ENCODE measurements at places on chromosomes 2 and 18.

GRCh38 chr2:130824492-130825061 lies 12.1 kb upstream of the ARHGEF4 start:
- peak; percentile 25 for DNase-seq

DNA sequence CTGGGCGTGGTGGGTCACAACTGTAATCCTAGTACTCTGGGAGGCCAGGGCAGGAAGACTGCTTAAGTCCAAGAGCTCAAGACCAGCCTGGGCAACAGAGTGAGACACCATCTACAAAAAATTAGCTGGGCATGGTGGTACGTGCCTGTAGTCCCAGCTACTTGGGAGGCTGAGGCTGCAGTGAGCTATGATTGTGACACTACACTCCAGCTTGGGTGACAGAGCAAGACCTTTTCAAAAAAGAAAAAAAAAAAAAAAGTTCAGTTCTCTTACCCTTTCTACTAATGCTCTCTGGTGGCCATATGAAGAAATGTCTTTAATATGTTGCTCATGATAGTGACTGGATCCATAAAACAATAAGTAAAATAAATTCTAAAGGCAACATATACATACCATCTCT lies 14.9 kb downstream of the TYW5 start:
- DNase-seq, result no peak

DNA sequence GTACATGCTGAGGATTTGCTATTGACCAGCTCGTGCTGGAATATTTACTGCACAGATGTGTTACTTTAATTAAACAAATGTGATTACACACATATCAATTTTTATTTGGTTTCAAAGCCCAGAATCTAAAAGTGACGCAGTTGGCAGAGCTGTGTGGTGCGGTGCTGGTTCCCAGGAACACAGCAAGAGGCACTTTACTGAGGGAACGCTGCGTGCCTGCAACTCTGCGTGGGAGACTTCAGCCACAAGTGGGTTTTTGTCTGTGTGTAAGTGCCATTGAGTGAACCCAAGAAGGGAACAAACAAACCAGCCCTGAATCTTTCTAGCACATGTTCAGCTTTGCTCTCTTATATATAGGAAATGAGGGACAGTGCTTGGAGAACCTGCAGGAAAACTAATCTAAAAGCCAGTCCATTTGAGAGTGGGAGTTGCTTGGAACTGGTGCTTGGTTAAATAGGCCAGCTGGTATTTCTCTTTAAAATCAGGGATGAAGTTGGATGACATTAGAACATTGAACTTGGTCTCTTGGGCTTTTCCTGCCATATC lies 196.6 kb upstream of the CELF4 start:
- no peak for DNase-seq

DNA sequence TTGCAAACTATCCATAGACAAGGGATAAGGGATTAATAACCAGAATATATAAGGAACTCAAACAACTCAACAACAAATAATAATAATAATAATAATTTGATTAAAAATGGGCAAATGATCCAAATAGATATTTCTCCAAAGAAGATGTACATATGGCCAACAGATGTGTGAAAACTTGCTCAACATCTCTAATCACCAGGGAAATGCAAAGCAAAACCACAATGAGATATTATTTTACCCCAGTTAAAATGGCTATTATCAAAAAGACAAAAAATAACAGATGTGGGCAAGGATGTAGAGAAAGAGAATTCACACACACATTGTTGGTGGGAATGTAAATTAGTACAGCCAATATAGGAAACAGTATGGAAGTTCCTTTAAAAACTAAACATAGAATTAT lies 26.9 kb downstream of the DNAH7 start:
- no peak for DNase-seq

Measured in stimulated activated CD8-positive, alpha-beta memory T cell treated with anti-CD3 and anti-CD28 coated beads, Interleukin-2, amount 100 ng/mL, for 1 hour (primary cell).